Activated T-helper 1 cell treated with anti-CD3 and anti-CD28 coated beads, Interleukin-2, amount 50 U/mL, for 16 hours (primary cell): ENCODE measurements at places on chromosomes 3 and 15.

DNA sequence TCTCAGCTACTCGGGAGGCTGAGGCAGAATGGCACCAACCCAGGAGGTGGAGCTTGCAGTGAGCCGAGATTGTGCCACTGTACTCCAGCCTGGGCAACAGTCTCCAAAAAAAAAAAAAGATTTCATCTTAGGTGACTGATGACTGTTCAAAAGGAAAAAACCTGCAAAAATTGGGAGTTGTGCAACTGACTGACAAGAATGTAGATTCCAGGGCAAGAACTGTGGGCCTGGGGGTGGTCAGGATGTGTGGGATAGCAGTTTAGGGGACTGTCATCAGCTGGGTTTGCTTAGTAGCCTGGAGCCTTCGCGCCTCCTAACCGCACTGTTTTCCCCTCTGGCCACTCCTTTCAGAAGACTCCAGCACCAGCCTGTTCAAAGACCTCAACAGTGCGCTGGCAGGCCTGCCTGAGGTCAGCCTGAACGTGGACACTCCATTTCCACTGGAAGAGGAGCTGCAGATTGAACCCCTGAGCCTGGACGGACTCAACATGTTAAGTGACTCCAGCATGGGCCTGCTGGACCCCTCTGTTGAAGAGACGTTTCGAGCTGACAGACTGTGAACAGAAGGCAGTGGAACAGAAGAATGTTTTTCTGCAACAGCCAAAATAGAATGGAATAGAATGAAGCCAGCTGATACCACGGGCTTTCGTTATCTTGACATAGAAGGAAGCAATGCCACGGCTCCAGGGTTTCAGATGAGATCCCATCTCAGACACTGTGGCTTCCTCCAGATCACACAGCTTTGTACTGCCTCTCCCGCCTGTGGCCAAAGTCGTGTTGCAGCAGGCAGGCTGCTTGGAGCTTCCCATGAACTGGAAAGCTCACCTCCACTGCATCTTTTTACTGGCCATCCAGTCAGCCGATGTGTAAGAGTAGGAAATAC, 75.3 kb upstream of the BLM start:
- no peak for DNase-seq

DNA sequence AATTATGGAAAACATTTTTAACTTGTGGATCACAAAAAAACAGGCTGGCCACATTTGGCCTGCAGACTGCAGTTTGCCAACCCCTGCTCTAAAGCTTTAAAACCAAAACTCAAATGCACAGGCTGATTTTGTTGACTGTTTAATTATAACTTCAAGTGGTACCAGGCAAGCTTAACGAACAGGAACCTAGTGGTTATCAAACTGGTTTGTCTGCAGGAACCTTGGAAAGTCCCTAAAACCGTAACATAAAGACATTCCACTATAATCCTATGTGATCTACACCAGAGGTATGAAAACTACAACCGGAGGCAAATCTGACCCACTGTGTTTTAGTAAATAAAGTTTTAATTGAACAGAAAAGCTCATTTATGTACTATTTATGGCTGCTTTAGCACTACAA, 52.4 kb downstream of the TBL1XR1 start:
- DNase-seq = no peak

- no peak for DNase-seq
Observed at GRCh38 chr3:96863129-96863740, 48.8 kb downstream of the EPHA6 start.

DNA sequence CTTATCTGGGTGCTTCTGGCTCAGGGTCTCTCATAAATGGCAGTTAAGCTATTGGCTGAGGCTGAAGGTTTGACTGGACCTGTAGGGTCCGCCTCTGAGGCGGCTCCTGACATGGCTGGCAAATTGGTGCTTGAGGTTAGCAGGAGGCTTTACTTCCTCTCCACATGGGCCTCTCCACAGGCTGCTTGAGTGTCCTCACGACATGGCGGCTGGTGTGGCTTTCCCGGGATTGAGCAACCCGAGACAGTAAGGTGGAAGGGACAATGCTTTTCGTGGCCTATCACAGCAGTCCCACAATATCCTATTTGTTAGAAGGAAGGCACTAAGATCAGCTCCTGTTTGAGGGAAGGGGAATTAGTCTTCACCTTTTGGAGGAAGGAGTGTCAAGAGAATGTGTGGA, 267.3 kb upstream of the LRRFIP2 start:
- no peak for DNase-seq

DNA sequence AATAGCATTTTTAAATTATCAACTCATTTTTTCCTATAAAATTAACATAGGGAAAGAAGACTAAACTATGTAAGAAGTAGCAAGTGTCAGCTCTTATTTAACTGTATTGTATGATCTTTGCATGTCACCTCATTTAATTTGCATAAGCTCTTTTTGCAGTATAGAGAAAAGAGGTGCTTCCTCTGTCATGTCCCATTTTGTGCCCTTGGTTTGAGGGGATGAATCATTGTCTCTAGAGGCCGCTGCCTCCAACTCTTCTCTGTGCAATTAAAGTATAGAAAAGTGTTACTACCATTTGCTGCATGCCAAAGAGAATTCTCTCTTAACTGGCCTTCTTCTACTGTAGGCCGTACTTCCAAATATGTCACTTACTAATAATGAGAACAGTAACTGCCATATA, 93.4 kb downstream of the LRRC28 start:
- DNase-seq = no peak

DNA sequence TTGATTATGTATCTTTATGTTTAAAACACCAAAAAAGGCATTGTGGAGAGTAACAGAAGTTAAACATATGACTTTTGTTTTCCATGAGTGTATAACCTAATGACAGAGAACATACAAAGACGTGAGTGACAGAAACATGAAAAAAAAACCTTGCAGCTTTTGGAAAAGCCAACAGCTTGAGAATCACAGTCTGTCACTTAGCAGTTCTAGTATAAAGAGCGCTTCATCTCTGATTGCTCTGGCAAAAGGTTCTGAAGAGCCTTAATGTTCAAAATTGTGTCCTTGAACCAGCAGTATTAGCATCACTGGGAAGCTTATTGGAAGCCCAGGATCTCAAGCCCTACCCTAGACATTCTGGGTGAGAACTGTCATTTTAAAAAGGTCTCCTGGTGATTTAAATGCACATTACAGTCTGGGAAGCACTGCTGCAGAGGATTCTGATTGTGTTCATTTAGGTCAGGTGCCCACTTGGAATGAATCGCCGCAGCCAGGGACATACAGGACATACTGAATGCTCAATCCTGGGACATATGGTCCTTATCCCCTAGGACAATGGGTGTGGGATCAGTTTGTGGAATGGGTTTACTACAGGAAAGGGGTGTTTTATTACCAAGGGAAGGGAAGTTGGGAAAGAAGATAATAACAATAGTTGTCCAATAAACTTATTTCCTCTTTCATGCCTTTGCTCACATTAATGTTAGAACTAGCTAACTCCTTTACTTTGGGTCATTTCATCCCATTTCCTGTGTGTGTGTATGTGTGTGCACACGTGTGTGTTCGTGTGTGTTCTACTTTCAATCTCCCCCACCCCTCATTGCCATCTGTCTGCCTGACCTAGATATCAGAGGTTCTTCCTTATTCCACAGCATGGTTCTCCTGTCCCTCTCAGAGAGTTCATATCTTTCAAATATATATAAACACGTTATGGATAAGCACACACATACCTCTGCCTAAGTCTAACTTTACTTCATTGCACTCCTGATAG, 55.0 kb downstream of the LRRC49 start:
- no peak for DNase-seq

GRCh38 chr3:156952011-156952410, 125.9 kb downstream of the LEKR1 start:
- DNase-seq = no peak

DNA sequence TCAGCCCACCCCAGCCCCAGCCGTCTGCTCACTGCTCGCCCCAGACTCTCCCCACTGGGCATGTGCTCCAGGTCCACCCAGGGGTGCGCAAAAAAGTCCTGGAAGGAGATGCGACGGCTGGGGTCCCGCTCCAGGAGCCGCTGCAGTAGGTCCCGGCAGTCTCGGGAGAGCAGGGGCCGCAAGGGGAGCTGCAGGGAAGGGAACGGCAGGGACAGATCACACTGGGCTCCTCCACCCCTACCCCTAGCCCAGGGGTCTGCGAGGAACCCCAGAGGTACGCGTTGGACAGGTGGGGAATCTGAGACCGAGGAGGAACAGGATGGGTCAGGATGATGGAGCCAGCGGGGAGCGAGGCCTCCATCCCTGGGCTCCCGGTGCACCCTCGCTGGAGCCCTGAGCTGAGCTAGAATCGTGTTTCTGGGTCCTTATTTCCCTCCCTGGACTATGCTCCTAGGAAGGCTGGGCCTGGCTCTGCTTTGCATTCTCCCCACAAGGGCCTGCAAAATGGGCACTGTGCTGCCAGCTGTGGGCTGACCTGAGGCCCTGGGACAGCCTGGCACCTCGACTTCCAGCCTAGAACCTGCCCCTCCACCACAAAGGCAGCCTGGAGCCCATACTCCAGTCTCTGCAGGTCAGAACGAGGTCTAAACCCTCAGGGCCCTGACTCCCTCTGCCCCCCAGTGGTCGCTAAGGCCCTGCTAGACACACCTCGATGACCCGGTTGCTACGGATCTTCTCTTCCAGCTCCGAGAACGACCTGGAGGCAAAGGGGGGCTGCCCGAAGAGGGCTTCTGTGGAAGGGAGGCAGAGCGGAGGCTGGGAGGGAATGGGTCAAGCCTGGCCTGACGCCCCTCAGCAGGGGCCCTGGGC, 3.2 kb downstream of the ULK3 start:
- DNase-seq = no peak

GRCh38 chr3:58520403-58521335, 16.3 kb downstream of the ACOX2 start:
- no peak for DNase-seq

GRCh38 chr3:142273501-142273900, 48.1 kb upstream of the GK5 start:
- no peak for DNase-seq

DNA sequence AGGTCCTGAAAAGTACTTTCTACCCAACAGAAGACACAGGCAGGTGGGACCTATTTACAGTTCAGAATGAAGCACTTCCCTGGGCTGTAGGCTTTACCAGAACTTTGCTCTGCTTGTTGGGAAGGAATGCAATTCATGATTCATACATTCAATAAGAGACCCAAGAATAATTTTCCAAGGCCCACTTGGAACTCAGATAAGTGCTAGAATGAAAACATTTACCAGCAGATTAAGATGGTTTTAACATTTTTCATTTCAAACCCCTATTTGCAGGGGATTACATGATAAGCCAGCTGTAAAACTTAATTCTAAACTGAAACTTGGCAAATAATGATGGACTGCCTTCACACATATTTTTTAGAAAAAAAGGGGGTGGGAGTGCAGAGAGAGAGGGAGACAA, 417.2 kb downstream of the ERC2 start:
- no peak for DNase-seq

- DNase-seq = no peak
Observed at GRCh38 chr3:106126067-106126845, 257.4 kb upstream of the CBLB start.

- DNase-seq = no peak
Observed at GRCh38 chr3:124785973-124786372, 55.7 kb downstream of the UMPS start.

DNA sequence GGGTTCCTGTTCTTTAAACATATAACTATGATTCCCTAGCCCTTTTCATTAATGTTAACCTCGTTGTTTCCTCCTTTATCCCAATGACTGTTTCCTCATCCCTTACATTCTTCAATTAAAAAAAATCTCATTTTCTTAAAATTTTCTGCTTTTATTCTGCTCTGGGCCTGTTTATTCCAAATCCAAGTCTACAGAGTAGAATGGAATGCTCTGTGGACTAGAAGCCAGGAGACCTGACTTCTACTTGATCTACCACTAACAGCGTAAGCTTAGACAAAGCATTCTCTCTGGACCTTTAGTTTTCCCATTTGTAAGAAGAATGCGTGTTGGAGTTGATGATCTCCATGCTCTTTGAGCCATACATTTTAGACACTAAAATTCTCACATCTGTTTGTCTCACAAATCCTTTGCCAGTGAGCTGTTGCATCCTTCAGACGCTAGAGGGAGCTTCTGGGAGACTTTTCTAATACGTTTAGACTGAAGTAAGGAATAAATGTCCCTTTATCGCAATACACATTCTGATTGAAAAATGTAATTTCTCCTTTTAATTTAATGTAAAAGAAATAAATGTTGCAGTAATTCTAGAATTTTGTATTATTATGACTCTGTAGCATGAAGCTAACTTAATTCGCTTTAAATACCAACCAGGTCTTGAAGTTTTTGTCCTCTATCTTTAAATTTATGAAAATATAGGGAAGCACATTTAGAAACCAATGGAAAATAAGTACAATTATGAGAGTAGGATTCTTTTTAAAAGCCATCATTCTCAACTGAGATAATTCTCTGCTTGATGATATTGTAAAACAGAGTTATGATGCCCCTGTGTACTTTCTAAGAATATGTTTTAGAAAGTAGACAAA, 21.7 kb upstream of the GMNC start:
- DNase-seq = no peak

DNA sequence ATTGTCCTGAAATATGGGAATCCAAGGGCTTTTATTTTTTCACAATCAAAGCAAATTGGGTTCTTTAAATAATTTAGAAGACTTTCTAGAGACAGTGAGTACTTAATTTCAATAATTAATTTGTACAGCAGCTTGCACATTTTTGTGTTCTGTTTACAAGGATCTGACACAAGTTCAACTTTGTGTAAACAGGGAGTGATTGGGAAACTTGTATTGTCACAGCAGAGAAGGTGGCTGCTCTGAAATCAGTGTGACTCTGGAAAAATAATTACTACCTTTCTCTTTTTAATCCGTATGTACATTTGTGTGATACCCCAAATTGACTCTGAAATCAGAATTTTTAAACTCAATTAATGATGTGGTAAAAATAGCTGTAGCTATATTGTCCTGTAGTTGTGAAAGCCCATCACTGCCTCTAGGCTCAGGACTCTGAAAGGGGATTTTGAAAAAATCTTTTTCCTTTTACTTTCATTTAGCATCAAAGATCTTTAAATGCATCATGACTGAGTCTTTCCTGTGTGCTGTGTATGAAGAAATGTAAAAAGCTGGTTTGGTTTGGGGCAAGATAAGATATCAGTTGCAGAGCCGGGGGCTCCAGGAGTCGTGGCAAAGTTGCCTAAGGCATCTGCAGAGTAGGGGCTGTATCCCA, 45.1 kb downstream of the MFSD1 start:
- DNase-seq = no peak

- no peak for DNase-seq
Observed at GRCh38 chr3:377158-377561, 180.6 kb downstream of the CHL1 start.

GRCh38 chr3:72692990-72693389, 155.3 kb downstream of the SHQ1 start:
- DNase-seq = no peak

- no peak for DNase-seq
Observed at GRCh38 chr3:126245811-126246727, 65.7 kb upstream of the ALDH1L1 start.

GRCh38 chr3:180306691-180307090, 270.0 kb upstream of the PEX5L start:
- no peak for DNase-seq

DNA sequence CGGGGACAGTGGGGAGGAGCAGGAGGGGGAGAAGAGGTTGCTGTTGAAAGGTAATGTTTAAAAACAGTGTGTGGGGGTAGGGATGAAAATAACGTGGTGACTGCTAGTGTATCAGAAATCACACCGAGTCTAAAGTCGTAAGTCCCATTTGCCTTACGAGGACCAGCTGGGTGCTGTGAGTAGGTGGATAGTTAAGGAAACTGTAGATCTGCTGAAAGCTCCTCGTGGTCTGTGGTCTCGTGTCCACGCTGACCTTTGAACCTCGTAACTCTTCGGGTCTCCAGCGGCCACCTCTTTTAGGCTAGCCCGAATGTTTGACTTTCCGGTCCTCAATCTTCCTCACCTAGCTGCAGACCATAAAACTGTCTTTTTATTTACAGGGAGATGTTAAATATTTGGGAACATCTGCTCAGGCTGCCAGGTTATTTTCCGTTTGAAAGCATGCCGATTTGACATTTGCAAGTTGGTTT, 29.3 kb upstream of the ST3GAL6 start:
- DNase-seq = no peak
